ENCODE measurements at places on chromosomes 3 and 15.

DNA sequence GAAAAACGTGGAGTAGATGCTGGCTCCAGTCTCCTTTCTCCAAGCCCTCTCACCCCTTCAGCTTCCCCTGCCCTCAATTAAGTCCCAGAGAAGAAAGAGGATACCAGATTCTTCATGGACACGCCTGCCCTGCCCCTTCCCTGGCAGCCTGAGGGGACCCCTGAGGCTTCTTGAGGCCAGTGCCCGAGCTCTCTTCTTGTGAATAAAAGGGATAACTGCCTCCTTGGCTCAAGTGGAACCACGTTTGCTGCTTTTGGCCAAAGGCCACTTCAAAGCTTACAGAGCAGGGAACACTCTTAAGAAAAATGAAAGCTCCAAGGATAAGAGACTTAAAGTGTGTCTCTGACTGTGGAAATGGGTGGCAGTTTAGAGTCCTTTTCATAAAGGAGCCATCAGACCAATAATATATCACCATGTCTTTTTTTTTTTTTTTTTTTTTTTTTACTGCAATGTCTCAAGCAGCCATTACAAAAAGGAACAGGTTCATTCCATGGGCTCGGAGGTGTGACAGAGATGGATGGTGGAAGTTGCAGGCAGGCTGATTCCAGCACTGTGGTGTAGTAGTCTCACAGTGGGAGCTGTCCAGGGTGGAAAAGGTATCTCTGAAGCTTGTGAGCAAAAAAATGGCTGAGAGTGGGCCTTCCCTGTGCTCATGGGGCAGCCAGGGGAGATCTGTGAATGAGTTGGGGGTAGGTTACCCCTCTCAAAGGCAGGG lies 108.8 kb downstream of the SEMA5B start:
- no peak for DNase-seq

GRCh38 chr15:63420333-63420747 lies 38.7 kb upstream of the CA12 start:
- DNase-seq = no peak

- DNase-seq = no peak
These were observed 357.7 kb downstream of the OTOL1 start for GRCh38 chr3:161854232-161854771.

- no peak for DNase-seq
These were observed 3.1 kb upstream of the DYNLT2B start for GRCh38 chr3:196321162-196321561.

Measured in NCI-H510A (cell line).